ENCODE measurements at places on chromosomes 3 and 15. TPM values are rescaled to one million over a fixed set of nuclear protein-coding genes. Genes with fewer than 3 reads are reported as not detected.
A peak's percentile ranks its signal among the peaks of the same experiment; 100 is the strongest.

GRCh38 chr3:1093217-1093616, 393 bp downstream of the CNTN6 start:
- DNase-seq, result no peak

GRCh38 chr3:153289334-153289808, 127.3 kb downstream of the RAP2B start:
- peak; percentile 34 for DNase-seq

- no peak for DNase-seq
Measured at GRCh38 chr15:27473845-27474244, 502.9 kb downstream of the GABRG3 start.

DNA sequence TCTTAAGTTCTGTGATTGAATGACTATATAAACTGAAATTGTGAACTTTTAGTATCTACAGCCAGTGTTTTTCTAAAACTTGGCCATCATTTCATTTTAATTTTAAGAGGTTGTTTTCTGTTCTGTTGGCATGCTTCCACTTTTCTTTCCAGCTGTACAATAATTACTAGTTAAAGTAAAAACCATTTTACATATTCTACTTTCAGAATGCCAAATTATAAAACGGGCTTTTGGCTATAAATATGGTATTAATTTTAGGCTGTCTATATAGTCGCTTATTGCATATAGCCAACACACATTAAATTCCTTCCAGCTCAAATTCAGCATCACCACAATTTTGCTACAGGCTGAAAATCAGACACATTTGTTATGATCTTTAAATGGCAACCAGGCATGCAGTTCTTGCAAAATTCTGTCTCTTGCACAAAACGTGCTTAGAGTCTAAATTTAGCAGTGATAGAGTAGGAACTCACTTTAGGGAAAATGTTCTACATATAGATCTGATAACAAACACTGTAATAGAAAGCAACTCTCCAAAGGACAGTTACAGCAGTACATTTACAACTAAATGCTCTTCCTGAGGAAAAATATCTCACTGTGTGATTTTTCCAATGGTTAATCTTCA, 81.1 kb downstream of the BTD start:
- peak; percentile 9 for DNase-seq

GRCh38 chr3:49028298-49028672, 913 bp downstream of the IMPDH2 start:
- no peak for DNase-seq

DNA sequence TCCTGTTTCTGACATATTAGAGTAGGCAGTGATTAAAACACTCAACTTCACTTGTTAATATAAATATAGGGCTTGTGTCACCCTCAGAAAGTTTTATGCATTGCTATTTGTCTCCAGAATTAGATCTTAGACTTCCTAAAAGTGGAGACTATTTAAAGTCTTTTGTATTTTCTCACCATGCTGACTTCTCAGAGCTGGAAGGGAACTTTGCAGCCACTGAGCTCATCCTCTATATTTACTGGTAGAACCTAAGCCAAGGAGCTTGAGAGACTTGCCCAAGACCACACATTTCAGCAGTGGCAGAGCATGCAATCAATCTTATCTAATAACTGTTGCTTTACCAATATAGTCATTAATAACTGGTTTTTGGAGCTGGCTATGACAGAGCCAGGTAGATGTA, 53.2 kb downstream of the STAC start:
- no peak for DNase-seq

- DNase-seq, result no peak
Measured at GRCh38 chr15:98403169-98403568, 245.2 kb upstream of the IGF1R start.

DNA sequence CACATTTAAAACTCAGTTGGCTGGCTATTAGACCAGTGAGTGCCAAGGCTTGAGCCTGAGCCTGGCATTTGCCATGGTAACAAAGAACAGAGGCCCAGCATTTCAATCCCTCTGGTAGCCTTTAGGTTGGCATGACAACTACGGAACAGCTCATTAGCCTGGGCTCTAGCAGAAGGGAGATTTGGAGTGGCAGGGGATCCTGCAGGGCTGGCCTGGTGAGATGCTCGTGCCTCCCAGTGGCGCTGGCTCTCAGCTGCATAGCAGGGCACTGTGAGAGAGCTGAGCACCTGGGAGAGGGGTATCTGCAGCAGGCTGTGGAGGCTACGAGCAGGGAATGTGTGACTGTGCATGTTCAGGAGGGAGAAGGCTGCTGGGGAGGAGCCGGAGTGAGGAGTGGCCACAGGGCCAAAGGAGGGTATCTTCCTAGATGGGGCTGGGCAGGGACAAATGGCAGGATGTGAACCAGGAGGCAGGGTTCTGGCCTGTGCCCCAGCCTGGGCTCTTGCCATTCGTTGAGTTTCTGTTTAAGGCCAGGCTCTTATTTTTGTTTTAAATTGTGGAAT, 5.6 kb upstream of the ABTB1 start:
- no peak for DNase-seq

DNA sequence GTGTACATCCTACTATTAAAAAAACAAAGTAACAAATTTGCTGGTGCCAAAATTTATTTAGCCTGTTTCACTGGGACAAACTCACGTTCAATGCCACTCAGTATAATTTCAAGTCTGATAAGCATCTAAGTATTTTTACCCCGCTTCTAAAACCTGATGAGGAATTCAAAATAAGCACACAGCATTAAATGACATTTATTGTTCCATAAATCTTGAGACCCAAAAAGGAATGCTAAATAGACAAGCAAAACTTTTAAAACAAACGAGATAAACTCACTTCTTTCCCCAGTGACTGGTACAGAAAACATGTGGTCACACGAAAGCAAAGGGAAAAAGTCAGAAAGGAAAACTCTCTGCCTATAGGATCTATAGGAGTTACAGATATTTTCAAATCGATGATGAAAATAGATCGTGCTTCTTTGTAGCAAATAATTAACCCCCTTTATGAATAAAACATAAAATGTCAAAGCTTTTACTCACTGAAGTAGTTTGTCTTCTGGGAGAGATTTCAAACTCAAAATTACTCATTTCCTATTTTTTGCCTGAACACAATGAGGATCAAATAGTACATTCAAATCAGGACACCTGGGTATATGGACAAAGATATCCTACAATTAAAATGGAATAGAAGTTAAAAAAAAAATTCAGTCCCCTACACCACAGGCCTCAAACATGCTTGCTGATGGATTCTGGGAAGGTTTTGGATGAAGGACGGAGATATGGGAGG, 51.7 kb downstream of the UBP1 start:
- DNase-seq, result peak; percentile 54

DNA sequence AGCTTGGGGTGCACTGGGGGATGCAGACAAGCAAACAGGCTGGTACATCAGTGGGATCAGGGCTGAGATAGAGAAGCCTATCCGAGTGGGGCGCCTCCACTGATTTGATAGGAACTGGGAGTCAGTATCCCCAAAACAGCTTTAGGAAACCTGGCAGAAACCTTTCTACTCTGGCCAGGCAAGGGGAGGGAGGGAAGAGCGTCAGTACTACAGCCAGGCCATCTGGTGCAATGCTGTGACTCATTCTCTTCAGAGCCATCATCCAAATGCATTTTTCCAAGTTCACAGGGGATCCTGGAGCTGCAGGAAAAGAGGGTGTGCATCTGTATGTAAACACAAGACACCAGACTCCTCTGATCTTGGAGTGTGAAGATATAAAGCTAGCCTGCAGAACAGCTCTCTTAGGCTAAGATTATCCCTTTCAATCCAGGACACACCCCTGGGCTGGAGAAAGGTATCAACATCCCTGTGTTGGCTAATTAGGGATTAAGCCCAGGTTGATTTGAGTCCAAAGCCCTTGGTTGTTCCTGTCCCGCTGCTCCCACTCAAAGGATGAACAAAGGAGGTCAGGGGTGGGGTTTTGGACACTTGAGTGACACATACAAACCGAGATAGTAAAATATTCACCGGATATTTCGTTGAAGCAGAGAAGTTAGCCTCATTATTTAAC, 9.3 kb downstream of the GALNT15 start:
- DNase-seq, result peak; percentile 65

DNA sequence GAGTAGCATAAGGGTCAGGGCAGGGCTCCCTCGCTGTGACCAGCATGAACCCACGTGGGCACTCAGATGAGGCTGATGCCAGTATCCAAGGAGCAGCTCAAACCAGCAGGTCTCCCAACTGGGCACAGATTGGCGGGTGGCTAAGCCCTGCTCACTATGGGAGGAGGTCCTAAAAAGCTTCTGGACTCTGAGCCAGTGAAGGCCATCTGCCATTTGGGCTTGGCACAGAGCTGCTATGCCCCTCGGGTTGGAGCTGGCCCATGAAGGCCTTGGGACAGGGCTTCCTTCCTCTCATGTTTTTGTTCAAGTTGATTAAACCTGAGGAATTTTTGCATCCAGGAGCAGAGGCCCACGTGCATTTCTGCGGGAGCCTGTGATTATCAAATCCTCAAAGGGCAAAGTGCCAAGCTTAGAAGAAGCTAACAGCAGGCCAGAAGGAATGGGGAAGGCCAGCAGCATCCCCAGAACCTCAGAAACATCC, 4.3 kb upstream of the STRA6 start:
- peak; percentile 88 for DNase-seq

DNA sequence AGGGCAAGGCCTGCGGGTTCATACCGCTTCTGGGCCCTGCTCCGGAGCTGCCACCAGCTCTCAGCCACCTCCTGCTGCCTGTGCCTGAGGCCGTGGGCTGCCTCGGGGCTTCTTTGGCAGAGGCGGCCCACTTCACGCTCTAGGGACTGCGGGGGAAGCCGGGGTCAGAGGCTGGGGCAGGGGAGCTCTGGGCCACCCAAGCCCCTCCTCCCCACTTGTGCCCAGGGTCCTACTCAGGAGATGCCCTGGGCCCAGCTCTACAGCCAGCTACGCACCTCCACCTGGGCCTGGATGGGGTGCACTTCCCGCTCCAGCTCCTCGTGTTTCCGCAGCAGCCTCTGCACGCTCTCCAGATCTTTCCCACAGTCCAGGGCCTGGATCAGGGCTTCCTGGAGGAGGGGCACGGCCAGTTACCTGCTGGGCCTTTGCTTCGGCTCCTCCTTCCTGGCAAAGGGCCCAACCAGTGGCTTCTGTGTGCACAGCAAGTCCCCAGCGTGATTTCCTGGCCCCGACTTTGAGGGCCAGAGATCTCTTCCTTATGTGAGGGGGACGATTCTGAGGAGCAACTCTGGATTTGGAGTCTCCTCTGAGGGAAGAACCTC, 24.0 kb downstream of the PLA2G4B start:
- no peak for DNase-seq

DNA sequence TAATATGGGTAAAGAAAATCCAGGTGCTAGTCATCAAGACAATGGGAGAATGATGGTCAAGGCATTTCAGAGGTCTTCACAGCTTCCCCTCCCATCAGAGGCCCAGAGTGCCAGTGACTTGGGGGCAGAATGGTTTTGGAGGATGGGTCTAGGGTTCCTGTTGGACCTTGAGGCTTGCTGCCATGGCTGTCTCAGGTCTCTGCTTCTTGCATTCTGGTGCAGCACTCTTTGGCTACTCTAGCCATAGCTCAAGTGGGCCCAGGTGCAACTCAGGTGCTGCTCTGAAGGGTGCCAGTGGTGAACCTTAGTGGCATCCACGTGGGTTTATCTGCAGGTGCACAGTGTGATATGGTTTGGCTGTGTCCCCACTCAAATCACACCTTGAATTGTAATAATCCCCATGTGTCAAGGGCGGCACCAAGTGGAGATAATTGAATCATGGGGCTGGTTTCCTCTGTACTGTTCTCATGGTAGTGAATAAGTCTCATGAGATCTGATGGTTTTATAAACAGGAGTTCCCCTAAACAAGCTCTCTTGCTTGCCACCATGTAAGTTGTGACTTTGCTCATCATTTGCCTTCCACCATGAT, 48.5 kb upstream of the PEX5L start:
- DNase-seq, result no peak

DNA sequence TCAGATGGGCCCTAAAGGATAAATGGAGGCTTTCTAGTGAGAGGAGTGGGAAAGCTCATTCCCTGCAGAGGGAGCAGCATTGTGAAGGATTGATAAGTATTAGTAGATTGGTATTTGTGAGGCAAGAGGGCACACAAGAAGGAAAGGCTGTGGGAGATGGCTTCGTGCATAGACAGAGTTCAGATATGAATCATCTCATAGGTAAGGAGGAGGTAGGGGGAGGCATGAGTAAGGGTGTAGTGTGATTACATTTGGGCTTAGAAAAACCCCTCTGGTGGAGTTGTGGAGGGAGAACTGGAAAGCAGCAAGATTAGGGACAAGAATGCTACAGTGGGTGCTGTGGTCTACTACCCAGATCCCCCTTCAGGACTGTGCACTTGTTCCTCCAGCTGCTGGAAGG, 29.6 kb downstream of the ONECUT1 start:
- no peak for DNase-seq

- peak; percentile 93 for DNase-seq
Measured at GRCh38 chr15:69997813-69998212, 99.9 kb downstream of the TLE3 start.

DNA sequence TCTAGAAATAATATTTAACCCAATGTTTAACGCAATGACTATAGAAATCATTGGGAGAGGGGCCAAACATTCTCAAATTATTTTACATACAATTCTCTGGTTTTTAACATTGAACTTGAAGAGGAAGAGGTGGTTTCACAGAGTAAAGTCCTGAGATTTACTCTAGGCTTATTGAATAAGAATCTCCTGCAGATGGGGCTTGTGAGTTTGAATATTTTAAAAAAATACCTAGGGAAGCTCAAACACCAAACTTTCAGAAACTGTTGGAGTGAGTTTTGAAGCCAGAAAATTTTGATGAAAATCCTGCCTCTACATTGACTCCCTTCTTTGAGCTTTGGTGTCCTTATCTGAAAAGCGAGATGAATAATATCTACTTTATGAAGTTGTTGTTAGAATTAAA, 906.6 kb downstream of the TUSC7 start:
- DNase-seq, result no peak

DNA sequence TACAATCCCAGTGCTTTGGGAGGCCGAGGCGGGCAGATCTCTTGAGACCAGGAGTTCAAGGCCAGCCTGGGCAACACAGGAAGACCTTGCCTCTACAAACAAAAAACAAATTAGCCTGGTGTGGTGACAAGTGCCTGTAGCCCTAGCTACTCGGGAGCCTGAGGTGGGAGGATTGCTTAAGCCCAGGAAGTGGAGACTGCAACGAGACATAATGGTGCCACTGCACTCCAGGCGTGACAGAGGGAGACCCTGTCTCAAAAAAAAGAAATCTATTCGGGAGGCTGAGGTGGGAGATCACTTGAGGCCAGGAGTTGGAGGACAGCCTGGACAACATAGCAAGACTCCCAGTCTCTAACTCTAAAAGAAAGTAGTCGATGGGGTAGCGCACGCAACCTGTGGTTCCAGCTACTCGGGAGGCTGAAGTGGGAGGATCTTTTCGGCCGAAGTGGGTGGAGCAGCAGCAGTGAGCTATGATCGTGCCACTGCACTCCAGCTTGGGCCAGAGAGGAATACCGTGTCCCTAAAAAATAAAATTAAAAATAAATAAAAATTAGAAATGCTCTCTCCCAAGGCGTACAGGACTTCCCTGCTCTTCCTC, 775 bp downstream of the C3orf33 start:
- DNase-seq, result peak; percentile 11

- peak; percentile 3 for DNase-seq
Measured at GRCh38 chr15:83873966-83874365, 220.0 kb downstream of the ADAMTSL3 start.

GRCh38 chr15:68285259-68285980, 7.9 kb downstream of the FEM1B start:
- DNase-seq, result peak; percentile 90

Gene C3orf49
- not detected for total RNA-seq

Gene ROPN1
- total RNA-seq, result not detected

Gene NANOGP8
- not detected for total RNA-seq

Gene CELF6
- total RNA-seq, result not detected

Gene PLA2G4F
- 2.1 TPM for total RNA-seq

Gene ABHD10
- total RNA-seq, result 43.6 TPM

Gene HAPLN3
- 4.7 TPM for total RNA-seq

Gene ANKUB1
- total RNA-seq, result not detected

Gene XIRP1
- not detected for total RNA-seq

Gene C3orf70
- total RNA-seq, result under 0.01 TPM

Gene RBPMS2
- total RNA-seq, result 0.05 TPM

Gene TMEM212
- total RNA-seq, result not detected

Gene ABHD17C
- 4.7 TPM for total RNA-seq
